ENCODE measurements at places on chromosomes 2 and 18.

GRCh38 chr2:212906620-212907019 is 244.8 kb downstream of the IKZF2 start:
- DNase-seq = no peak

- no peak for DNase-seq
Measured at GRCh38 chr2:88053934-88054781, 1.4 kb downstream of the KRCC1 start.

DNA sequence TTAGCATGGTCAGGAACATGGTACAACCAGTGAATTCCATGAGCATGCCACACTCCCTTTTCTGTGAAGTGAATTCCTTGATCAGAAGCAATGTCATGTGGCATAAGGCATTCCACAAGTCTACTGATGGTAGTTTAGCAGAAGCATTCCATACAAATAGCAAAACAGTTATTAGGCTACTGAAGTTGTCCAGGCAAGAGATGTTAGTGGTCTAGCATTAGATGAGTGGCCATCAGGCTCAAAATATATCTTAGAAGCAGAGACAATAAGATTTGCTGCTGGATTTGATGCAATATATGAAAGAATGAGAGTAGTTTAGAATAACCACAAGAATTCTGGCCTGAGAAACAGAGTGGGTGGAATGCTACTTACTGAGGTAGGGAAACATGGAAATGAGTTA is 355.3 kb upstream of the NRXN1 start:
- no peak for DNase-seq

DNA sequence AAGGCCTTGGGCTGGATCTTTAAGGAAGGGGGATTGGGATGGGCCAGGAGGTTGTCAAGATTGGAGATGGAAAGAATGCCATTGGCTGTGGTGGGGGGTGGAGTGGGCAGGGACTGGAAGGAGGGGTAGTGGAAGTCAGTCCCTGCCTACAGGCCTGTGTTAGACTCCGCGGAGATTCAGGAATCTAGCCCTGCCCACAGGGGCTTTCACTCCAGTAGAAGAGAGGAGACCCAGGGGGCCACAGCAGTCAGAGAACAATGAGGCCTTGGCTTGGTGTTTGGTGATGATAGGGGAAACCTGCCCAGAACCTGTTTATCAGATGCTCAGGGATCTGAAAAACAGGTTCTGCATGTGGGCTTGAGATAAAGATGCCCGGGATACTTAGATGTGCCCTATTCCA is 6.1 kb downstream of the STEAP3 start:
- DNase-seq = no peak

DNA sequence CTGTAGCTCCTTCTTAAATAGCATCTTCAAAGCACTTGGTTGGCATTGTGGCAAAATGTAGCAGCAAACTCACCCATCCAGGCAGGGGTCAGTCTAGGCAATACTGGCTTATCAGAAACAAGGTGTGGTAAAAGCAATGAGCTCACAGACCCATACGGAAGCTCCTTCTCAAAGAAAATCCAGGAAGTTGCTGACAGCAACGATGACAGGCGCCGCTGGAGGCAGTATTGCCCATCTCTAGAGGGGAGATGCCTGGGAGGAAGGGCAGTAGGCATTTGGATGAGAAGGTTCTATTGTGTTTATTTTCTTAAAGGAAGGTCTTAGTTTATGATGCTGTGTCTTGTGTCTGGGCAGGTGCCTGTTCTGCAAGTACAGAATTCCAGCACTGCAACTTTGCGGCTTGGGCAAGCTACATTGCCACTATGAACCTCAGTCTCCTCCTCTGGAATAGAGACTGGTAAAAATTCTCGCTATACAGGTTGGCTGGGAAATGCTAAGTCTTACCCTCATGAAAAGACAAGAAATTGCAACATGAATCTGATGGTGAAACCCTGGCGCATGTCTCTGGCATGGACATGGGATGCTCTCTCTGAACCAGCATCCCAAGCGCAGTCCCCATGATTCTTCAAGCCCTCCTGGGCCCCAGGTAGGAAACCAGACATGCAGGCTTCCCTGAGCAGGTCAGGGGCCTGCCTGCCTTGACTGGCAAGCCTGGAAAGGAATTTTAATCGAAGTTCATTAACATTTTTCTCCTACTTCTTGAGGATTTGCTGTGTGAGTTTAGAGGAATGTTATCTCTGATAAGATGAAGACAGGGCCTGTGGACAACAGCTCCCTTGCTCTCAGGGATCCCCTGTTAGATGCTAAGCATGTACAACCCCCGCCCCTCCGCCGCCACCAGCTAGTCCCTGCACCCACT is 156.0 kb downstream of the TFCP2L1 start:
- DNase-seq = peak; percentile 2

GRCh38 chr18:7601246-7601615 is 34.1 kb downstream of the PTPRM start:
- DNase-seq = no peak

DNA sequence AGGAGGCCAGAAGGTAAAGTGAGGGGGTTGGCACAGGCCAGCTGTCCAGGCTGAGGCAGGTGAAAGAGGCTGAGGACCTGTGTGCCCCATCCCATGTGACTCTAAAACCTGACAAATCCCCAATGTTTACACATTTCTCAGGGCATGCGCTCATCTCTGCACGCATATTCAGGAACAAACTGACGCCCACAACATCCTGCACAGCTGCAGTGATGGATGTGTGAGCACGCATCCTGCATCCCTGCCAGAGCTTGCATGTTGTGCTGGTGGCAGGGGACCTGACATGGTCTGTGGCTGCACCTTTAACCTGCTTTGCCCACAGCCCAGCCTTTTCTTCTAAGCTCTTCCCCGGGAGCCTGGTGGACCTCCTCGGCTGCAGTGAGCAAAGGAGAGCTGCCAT is 83.1 kb downstream of the FBXO15 start:
- DNase-seq = no peak

GRCh38 chr2:106797494-106797893 is 88.5 kb downstream of the ST6GAL2 start:
- DNase-seq = no peak

GRCh38 chr2:119679526-119679837 is 481 bp downstream of the TMEM177 start:
- no peak for DNase-seq

GRCh38 chr2:223797811-223798721 is 39.3 kb downstream of the AP1S3 start:
- DNase-seq = no peak

GRCh38 chr2:105919191-105919811 is 174.6 kb downstream of the NCK2 start:
- no peak for DNase-seq

All from bone marrow (tissue), 2 donors.